ENCODE measurements at places on chromosomes 5 and 9. TPM values are rescaled to one million over a fixed set of nuclear protein-coding genes. Genes with fewer than 3 reads are reported as not detected.

DNA sequence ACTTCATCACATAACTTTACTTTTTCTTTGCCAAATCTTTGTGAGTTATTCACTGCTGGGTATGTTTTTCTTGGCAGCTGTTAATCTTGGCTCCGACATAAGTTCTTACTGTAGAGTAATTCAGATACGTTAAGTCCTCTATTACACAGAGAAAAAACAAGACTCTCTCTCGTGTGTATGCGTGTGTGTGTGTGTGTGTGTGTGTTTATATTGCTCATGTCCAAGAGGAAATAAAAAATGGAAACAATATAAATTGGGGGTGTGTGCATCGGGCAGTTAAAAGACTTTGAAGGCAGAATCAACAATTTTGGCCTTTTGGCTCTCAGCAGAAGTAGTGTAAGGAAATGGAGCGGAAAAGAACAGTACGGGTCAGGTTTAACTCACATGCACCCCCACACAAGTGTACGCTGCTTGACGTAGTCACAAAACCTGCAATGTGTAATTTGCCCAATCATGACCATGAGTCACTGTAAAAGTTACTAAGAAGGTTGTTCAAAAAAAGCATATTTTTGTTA lies 67.2 kb upstream of the IFNE start:
- no peak overlapping the region for H3K27ac ChIP-seq
- H3K4me3 ChIP-seq: no peak overlapping the region
- H3K4me1 ChIP-seq: peaks cover 12% of the 10 kb centered on the region
- no peaks in the 10 kb centered on the region for H3K27me3 ChIP-seq
- H3K36me3 ChIP-seq: no peaks in the 10 kb centered on the region
- no peak for DNase-seq

DNA sequence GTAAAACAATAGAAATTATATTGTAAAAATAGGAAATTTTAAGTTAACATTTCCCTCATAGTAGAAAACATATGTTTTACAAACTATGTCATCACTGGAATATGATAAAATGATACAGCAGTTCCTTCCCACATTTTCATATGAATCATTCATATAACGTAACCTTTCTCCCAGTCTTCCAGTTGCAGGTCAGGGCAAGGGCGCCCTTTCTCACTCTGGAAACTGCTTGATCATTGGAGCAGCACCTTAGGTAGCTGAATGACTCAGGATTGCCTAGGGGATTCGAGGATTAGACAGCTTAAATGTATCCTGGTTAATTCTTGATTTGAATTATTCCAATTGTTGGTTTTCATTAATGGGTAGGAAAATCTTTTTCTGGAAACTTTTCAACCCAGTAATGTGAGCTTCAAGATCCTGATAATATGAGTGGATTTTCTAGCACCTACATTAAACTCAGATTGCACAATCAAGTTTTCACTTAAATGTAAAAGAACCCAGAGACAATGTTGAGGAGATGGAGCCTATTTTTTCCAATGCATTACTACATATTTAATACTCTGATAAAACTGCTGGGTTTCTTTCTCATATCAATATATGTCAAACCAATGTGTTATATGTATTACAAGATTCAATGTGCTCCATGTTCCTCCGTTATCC lies 32.6 kb upstream of the ANXA1 start:
- H3K27ac ChIP-seq: no peak overlapping the region
- no peaks in the 10 kb centered on the region for H3K36me3 ChIP-seq
- no peak for DNase-seq
- H3K4me3 ChIP-seq: no peak overlapping the region
- no peaks in the 10 kb centered on the region for H3K4me1 ChIP-seq

GRCh38 chr9:114205171-114206015 lies 50.1 kb downstream of the COL27A1 start:
- H3K27me3 ChIP-seq: no peaks in the 10 kb centered on the region
- H3K36me3 ChIP-seq: no peaks in the 10 kb centered on the region
- no peak for DNase-seq
- H3K4me3 ChIP-seq: no peak overlapping the region

GRCh38 chr5:115180165-115180709 lies 10.5 kb upstream of the TRIM36 start:
- H3K27me3 ChIP-seq: peaks cover 55% of the 10 kb centered on the region
- DNase-seq: no peak
- H3K27ac ChIP-seq: no peak overlapping the region
- no peaks in the 10 kb centered on the region for H3K36me3 ChIP-seq
- H3K4me3 ChIP-seq: peak overlapping the region; percentile 67

HTR4 gene
- total RNA-seq: not detected

PCDHGB6 gene
- 3.4 TPM for total RNA-seq

SPINK7 gene
- total RNA-seq: not detected

PCDHA9 gene
- 0.36 TPM for total RNA-seq

DNA sequence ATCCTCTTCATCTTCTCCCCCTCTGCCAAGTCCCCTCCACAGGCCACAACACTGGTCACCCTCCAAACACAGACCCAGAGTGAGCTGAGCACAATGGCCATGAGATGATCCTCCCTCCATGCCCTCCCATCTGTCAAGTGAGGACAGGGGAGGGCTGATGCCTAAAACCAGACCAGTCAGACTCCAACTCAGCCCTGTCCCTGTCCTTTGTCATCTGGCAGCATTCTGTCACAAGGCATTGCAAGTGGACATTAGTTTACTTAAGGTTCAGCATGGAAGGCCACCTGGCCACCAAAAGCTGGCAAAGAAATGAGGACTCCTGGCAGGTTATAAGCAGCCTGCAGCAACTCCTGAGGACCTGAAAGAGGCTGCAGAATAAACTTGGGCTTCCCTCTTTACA lies 136.2 kb upstream of the SLC30A5 start:
- no peaks in the 10 kb centered on the region for H3K27me3 ChIP-seq
- H3K36me3 ChIP-seq: no peaks in the 10 kb centered on the region
- no peak for DNase-seq
- no peak overlapping the region for H3K27ac ChIP-seq
- H3K4me1 ChIP-seq: no peaks in the 10 kb centered on the region
- H3K4me3 ChIP-seq: no peak overlapping the region

DNA sequence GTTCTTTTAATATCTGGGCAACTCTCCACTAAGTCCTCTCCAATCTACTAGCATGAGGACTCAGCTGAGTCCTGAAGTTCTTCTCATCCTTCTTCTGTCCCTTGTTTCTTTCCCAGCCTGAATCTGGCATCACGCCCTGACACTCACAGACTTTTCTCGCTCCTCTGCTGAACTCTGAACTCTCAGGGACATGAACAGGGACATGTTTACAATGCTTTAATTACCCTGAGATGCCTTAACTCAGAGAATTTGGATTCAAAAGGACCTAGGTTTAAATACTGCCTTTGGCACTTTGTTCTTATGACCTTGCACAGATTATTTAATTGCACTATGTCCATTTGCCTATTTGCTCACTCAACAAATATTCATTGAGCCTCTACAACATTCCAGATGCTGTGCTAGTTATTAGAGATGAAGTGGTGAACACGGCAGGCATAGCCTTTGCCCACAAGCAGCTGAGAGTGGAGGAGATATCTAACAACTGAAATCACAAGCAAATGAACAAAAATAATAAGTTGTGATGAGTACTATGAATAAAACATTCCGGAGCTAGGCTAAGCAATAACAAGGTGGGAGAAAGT lies 106.0 kb downstream of the ADRB2 start:
- H3K27me3 ChIP-seq: no peaks in the 10 kb centered on the region
- no peak overlapping the region for H3K27ac ChIP-seq
- no peak overlapping the region for H3K4me3 ChIP-seq
- no peaks in the 10 kb centered on the region for H3K4me1 ChIP-seq
- DNase-seq: peak; percentile 2

- no peak for DNase-seq
- H3K27me3 ChIP-seq: no peaks in the 10 kb centered on the region
- no peaks in the 10 kb centered on the region for H3K4me1 ChIP-seq
- no peak overlapping the region for H3K4me3 ChIP-seq
- no peak overlapping the region for H3K27ac ChIP-seq
These were observed 153.5 kb upstream of the IQGAP2 start for GRCh38 chr5:76249621-76250020.

Measured in H1 (cell line).